ENCODE measurements at places on chromosomes 11 and 22.

GRCh38 chr11:97614606-97615005 lies 1224.8 kb downstream of the JRKL start:
- no peak for DNase-seq

GRCh38 chr22:31184015-31184414 lies 24.0 kb downstream of the RNF185 start:
- no peak for DNase-seq

DNA sequence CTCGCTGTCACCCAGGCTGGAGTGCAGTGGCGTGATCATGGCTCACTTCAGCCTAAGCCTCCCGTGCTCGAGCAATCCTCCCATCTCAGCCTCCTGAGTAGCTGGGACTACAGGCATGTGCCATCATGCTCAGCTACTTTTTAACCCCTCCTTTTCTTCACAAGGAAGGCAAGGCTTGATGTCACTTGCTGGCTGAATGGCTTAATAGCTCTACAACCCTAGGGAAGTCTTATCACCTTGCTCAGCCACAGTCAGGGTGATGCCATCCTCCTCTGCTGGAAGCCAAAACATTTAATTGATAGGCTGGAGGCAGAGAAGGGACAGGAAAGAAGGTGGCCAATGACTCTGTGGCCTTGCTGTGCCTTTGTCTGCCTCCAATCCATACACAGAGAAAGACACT lies 131.9 kb downstream of the MED15 start:
- no peak for DNase-seq

GRCh38 chr22:45757936-45758335 lies 86.3 kb downstream of the ATXN10 start:
- DNase-seq: no peak

DNA sequence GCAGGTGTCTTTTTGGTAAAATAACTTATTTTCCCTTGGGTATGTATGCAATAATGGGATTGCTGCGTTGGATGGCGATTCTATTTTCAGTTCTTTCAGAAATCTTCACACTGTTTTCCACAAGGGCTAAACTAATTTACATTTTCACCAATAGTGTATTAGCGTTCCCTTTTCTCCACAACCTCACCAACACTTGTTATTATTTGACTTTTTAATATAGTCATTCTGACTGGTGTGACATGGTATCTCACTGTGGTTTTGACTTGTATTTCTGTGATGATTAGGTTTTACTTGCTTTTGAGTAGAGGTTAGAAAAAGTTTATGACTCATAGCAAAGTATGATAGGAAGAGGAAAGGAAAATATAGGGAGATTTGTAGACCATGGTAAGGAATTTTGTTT lies 92.3 kb downstream of the DLG2 start:
- DNase-seq: no peak

GRCh38 chr11:18794956-18795355 lies 3.4 kb upstream of the PTPN5 start:
- no peak for DNase-seq

- no peak for DNase-seq
Measured at GRCh38 chr11:1260023-1260501, 37.2 kb downstream of the MUC5B start.

DNA sequence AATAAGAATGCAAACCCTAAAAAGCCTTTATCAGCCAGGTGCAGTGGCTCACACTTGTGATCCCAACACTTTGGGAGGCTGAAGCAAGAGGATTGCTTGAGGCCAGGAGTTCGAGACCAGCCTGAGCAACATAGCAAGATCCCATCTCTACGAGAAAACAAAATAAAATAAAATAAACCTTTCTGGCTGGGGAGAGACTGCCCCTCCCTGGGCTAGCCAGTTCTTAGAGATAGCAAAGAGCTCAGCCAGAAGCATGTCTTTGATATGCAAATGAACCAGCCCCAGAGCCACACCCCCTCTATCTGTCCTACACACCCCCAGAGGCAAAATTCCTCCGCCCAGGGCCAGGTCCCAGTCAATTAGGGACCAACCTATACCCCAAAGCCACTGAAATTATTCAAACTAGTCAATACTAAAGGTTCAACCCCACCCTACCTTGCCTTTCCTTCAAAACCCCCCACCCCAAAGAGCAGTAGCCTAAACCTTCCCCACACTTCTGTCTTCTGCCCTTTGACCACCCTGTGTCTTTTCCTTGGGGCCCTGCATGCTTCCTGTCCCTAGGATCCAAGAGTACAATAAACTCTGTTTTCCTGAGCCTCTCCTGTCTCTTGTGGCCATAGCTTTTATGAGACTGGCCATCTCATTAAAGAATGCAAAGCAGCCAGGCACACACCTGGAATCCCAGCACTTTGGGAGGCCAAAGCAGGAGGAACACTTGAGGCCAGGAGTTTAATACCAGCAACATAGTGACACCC lies 37.3 kb upstream of the CXCR5 start:
- no peak for DNase-seq

- no peak for DNase-seq
Measured at GRCh38 chr11:8828046-8828445, 82.9 kb upstream of the AKIP1 start.

- DNase-seq: no peak
Measured at GRCh38 chr11:34650528-34650927, 29.6 kb downstream of the EHF start.

DNA sequence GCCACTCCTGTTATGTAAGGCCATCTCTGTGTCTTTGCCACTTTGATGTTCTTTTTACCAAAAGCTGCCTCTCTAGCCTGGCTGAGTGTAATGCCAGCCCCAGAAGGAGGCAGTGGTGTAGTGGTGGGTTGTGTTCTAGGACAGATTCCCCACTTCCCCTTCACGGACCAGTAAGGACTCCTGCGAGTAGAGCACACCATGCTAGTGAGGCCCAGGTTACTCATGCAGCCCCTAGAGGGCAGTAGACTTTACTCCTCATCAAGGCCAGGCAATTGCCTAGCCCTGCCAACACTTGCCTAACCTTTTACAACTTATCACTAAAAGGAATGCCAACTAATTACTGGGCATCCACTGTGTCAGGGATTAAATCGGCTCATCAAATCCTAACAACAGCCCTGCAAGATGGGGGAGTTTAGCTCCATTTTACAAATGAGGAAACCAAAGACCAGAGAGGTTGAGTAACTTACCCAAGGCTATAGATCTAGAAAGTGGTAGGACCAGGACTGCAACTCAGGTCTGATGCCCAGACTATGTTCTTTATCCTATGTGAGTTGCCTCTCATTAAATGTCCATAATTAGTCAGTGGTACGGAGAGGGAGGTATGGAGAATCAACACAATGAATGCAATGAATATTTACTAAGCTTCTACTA lies 75.3 kb downstream of the APIP start:
- no peak for DNase-seq

DNA sequence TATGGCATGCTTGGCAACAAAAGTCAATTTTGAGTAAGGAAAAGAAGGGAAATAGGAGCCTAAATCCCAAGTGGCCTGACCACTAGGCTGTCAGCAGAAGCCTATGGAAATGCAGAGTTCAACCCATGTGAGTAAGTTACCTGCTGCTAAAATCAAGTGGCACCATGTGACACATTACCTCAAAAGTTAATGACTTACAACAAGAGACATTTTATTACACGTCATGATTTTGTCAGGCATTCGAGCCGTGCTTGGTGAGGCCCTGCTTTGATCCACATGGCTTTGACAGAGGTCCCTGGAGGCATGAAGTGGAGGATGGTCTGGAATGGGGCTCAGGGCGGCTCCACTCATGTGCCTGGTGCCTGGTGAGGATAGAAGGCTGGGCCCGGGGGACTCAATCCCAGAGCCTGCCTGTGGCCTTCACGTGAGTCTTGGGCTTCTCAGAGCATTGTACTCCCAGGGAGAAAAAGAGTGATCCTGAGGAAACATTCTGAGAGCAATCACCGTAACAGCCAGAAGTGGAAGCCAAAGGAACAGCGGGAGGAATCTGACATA lies 339.1 kb upstream of the B3GAT1 start:
- DNase-seq: no peak

DNA sequence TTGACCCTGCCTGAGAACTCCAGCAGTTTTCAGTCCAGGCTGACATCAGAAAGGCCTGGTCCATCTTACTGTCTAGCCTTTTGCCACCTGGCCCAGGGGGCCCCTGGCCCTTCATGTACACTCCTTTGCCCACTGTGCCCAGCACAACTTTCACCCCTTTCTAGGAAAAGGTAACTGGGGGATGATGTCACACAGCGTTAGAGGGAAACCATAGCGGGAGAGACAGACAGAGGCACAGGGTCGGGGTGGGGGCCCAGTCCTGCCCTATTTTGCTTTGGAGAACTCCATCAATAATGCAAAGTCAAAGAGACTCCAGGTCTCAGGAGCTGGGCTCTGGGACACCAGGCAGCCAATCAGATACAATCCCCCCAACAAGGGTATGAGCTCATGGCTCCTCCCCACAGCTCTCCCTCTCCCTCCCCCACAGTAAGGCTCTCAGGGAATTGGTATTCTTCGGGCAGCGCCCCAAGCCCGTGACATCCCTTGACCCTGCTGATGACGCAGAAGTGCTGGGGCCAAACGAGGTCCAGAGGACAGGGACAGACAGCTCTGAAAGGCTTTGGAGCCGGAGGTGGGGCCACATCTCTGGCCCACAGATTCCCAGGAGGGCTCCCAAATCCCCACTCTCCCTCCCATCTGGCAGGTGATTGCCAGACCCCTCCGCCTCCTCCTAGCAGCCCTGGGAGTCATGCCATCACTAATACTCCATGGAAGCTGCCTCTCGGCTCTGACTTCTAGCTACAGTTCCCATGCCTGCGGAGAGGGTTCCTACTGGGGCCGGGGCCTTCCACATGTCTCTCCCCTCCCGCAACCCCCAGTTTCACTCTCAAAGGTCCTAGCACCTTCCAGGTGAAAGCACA lies 5.9 kb downstream of the USP2 start:
- peak; percentile 63 for DNase-seq

DNA sequence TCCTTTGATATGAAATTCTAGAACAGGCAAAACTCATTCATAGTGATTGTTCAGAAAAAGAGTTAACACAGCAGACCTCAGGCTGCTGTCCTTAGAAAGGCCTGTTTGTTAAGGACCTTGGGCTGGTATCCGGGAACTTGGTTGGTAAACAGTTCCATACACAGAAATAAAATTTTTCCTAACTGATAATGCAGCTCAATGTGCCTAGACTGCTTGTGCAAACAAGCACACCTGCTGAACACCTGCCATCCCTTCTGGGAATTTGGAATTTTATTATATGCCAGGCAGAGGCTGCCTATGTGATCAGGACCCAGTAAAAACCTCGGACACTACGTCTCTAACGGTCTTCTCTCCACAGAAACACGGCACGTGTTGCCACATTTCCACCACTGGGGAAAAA lies 11.5 kb downstream of the THAP12 start:
- no peak for DNase-seq

GRCh38 chr22:36386351-36386899 lies 1.3 kb downstream of the MYH9 start:
- DNase-seq: no peak

DNA sequence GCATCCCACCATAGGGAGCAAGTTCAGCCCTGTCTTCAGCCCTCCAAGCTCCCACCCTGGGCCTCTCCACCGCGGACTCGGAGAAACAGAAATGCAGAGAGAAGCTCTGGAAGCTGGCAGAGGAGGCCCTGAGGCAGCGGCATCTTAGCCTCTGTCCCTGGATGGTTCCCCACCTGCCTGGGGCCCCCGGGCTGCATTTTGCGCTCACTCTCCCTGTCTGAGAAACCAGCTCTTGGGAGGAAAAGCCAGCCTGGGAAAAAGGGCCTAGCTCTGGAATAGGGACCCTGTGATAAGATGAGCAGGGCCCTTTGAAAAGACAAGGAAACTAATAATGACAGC lies 12.0 kb upstream of the SPI1 start:
- DNase-seq: no peak

DNA sequence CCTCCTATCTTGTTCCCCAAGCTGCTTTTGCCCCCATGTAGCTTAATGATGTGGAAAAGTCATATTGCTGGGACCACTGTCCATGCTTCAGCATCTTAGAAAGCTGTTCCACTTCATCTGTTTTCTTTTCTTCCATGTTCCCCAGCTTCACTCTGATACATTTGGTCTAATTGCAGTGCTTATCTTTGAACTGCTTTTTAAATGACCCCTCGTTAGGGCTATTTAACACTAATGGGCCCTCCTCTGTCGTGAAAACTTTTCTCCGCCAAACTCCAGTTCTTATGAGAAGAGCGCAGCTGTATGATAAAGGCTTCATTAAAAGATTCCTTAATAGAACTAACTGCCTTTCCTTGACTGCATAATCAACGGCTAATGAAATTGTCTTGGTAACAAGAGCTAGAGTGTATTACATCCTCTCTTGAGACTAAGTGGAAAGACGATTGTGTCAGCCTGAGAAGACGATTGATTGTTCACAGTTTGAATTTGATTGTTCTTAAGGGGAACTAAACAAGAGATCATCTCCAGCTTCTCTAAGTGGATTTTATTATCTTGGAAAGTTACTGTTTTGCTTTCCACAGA lies 165.0 kb upstream of the MTNR1B start:
- no peak for DNase-seq

GRCh38 chr11:57644748-57645688 lies 4.7 kb downstream of the YPEL4 start:
- peak; percentile 73 for DNase-seq

DNA sequence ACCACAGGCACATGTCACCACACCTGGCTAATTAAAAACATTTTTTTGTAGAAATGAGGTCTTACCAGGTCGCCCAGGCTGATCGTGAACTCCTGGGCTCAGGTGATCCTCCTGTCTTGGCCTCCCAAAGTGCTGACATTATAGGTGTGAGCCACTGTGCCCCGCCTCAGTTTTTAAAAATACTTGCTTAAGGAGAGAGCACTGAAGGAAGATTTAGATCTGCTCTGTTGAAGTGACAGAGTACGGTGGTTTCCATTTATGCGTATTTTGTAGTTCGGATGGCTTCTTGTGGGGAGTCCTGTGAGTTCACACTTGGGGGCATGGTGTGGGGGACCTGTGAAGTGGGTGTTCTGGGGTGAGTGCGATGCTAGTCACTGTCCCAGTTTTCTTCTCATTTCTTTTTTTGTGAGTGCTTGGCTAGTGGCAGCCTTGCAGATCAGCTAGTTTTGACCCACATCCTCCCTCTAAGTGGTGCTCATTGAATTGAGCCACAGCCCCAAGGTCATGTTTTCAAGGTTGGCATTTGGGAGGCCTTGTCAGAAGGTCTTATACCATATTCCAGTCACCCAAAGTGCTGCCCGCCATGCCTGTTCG lies 31.5 kb downstream of the PTPRJ start:
- DNase-seq: no peak

GRCh38 chr11:83933008-83933407 lies 646.8 kb upstream of the CCDC90B start:
- DNase-seq: no peak

- no peak for DNase-seq
Measured at GRCh38 chr11:25733777-25734176, 598.2 kb upstream of the ANO3 start.

- DNase-seq: peak; percentile 83
Measured at GRCh38 chr22:48146426-48146825, 1384.0 kb downstream of the TBC1D22A start.

GRCh38 chr11:47616726-47617416 lies 22.7 kb upstream of the C1QTNF4 start:
- peak; percentile 22 for DNase-seq

DNA sequence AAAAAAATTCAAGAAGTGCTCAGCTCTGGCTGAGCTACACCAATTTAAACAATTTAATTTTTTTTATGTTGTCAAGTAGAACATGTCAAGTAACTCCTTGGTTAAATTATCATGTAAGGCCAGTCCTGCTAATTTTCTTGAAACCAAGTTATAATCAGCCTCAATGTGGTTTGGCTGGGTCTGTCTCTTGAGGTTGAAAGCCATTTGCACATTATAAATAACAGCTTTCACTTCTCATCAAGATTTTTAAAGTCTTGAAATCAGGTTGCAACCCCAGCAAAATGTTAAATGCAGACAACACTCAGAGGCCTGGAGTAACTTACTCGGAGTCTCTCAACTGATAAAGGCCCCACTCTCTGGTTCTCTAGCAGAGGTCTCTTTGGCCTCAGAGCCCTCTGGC lies 324.4 kb downstream of the BRD1 start:
- DNase-seq: no peak

Measured in NCI-H524 (cell line).